ENCODE measurements at places on chromosomes 2 and 18.

- no peak for DNase-seq
Measured at GRCh38 chr18:23138471-23138870, 3.2 kb downstream of the CABLES1 start.

DNA sequence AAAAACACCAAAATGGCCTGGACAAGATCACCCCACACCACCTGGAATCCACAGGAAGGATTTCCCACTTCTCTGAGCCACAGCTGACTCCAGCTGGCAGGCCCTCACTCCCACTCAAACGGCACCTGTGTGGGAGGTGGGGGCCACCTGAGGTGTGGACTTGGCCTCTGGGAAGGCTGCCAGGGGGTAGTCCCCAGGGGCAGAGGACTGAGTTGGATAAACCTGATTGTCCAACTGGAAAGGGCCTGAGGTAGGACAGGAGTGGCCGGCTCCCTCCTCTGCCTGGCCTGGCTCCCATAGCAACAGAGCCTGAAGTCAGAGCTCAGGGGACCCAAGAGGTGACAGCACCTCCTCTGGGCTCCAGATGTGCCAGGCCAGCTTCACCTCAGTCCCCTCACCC is 300.2 kb downstream of the CELF4 start:
- DNase-seq = no peak

DNA sequence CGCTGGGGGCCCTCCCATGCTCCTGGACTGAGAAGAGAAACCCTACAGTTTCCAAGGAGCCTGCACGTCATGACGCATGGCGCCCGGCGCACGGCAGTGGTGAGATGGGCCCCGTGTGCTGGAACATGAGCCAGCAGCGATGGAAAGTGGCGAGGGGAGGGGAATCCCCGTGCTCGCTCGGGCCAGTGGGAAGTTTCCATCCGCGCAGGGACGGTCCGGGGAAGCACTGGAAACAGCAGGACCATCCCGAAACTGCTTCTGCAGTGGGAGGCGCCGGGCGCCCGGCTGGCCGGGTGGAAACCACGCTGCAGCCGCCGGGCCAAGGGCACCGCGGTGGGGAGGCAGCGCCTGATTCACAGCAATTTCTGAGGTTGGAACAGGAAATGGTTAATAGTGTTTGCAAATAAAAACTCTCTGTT is 4.9 kb upstream of the PDCD1 start:
- no peak for DNase-seq

DNA sequence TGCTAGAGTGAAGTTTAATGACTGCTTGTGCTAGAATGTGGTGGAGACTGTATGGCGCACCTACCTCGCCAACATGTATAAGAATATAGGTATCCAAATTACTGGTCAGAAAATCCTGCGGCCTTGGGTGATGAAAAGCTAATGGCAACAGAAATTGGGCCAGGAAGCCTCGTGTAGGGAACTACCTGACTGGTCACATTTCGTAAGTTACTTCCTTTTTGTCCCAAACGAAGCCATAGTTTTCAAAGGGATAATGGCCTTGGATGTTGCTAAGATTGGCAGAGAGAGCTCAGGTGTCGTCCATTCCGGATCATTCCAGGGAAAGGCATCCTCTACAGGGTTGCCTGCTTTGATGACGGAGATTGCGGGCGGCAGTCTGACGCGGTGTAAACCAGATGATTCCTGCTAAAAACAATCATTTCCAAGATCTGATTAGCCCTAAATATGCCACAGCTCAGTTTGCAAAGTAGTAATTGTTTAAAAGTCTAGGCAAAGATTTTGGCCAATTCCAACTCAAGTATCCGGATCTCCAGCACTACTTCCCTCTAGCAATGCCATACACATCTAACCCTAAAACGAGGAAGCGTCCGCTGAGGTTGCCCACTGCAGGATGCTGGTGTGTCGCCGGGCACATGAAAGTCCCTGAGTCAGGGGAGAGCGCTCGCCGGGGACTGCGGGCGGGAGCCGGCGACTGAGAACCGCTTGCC is 708 bp upstream of the MALT1 start:
- no peak for DNase-seq

DNA sequence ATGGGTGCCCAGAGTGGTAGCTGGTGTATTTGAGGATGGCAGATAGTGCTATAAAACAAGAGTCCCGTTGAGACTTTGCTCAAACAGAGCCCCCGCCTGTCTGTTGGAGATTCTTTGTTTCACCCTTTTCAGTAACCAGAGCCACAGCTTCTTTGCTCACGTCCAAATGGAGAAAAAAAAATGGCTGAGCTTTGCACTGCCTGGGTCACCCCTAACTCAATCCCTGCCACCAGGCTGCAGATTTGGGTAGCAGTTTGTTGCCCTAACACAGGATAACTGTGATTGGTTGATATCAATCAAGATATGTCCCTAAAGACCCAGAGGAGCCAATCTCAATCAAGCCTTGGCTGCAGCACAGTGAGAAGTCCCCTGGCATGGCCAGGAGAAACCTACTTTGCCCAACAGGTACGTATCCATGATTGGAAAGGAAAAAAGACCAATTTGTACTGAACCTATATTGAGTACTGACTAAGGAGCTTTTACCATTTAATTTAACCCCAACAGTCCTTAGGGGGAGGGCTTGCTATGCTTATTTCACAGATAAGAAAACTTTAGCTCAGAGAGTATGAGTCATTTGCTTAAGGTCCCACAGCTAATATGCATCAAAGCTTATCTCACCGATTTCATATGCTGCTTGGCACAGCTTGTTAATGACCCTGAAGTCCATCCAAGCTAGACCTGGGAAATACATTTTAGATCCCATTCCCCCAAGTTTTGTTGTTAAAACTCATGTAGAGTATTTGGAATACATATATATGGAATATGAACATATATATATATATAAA is 72.0 kb upstream of the SH3BP4 start:
- no peak for DNase-seq

GRCh38 chr18:31099450-31100230 is 2.6 kb downstream of the DSC2 start:
- DNase-seq = no peak

DNA sequence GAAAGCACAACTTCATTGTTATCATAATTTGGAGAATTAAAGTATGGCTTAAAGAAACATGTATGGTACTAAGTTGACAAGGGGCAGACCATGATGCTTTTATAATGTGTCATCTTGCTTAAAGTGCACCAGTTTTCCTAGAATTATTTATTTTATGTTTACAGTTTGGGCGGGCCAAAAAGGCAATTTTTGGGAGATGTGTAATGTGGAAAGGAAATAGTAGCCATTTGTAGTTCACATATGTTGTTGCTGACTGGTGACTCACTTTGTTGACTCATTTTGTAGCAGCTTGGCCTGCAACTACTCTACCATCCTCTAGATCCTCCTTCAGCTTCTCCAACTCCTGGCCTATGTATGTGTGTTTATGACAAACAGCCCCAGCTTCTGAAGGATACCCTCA is 7.7 kb downstream of the ZSCAN30 start:
- DNase-seq = no peak
